GM06990 (cell line): ENCODE measurements at places on chromosomes 1 and 21.

GRCh38 chr1:240073097-240073496, 18.6 kb upstream of the FMN2 start:
- DNase-seq: no peak

GRCh38 chr1:57620605-57621004, 196.7 kb upstream of the DAB1 start:
- DNase-seq: no peak

GRCh38 chr1:9376886-9377333, 84.2 kb downstream of the SPSB1 start:
- DNase-seq: no peak

DNA sequence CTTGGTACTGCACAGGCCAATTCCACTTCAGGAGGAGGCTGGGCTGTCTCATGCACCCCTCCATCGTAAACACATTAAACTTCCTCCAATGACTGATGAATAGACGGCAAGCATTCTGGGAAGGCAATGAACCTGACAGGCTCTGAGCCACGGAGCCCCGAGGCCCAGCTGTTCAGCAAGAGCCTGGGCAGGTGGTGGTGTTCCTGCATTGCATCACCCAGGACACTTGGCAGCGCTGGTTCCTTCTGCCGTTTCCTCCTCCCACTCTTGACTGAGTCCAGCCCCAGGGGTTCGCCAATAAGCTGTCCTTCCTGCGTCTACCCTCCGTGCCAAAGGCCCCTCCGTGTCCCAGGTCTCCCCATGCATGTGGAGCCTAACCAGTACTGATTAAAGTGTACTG, 109.8 kb downstream of the JAK1 start:
- DNase-seq: no peak

DNA sequence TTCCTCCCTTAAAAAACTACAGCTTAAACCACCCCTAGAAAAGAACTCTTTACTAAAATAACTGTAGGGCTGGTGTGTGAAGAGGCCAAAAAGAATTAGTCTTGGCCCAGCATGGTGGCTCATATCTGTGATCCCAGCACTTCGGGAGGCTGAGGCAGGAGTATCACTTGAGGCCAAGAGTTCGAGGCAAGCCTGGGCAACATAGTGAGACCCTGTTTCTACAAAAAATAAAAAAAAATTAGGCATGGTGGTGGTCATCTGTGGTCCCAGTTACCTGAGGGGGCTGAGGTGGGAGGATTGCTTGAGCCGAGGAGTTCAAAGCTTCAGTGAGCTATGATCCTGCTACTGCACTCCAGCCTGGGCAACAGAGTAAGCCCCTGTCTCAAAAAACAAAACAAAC, 44.9 kb downstream of the BCAR3 start:
- no peak for DNase-seq

DNA sequence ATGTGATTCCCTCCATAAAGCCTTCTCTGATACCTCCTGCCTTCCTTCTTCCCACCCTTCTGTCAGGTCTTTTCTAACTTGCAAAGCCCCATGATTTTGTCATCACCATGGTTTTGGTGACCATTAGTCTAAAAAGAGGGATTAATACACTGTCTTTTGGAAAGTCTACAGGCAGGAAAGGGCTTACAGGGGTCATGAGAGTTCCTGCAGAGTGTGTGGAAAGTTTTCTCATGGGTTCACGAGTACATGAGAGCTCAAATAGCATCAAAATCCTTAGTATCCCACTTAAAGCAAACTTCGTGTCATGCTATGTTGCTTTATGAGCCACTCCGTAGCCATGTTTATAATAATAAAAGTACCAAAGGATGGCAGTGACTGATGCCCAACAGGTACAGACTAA, 86.6 kb upstream of the BMP8A start:
- DNase-seq: no peak

GRCh38 chr21:20591284-20591683, 406.9 kb upstream of the NCAM2 start:
- no peak for DNase-seq

GRCh38 chr1:165168467-165168866, 188.0 kb downstream of the LMX1A start:
- no peak for DNase-seq

GRCh38 chr1:20730690-20731056, 1.8 kb downstream of the SH2D5 start:
- no peak for DNase-seq

DNA sequence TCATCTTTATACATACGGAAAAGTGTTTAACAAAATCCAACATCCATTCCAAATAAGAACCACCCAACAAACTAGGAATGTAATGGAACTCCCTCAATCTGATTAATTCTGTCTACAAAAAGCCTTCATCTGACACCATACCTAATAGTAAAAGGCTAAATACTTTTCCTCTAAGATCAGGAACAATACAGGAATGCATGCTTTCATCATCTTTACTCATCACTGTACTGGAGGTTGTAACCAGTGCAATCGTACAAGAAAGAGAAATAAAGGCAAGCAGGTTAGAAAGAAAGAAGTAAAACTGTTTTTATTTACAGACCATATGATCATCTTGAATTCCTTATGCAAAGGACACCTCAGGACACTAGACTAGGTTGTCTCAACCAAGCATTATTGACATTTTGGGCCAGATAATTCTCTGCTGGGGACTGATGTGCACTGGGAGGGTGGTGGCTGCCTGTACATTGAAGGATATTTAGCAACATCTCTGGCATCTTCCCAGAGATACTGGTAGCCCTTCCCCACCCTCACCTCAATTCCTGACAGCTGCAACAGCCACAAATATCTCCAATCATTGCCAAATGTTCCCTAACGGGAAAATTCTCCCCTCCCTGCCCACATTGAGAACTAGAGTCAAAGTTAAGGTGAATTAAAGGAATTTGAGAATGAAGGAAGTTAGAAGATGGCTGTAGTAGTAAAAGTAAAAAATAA, 30.6 kb upstream of the INSL5 start:
- DNase-seq: no peak

GRCh38 chr21:39533545-39534380, 79.0 kb upstream of the B3GALT5 start:
- DNase-seq: no peak

DNA sequence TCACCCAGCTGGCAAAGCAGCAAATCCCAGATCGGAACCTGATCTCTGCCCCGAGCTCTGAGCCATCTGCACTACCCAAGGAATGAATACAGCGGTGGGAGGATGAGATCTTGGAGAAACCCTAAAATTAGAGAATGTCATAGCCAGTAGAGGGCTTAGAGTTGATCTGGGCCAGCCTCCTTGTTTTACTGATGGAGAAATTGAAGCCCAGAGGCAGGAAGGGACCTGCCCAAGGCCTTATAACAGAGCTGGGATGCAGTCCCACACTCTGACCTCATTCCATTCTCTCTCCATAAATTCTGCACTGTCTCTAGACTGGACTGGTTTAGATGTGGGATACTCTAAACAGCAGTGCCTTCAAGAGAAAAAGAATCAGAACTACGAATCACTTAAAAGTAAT, 4.8 kb upstream of the SFN start:
- DNase-seq: no peak

GRCh38 chr1:236997361-236997760, 6.9 kb downstream of the MT1HL1 start:
- DNase-seq: no peak

DNA sequence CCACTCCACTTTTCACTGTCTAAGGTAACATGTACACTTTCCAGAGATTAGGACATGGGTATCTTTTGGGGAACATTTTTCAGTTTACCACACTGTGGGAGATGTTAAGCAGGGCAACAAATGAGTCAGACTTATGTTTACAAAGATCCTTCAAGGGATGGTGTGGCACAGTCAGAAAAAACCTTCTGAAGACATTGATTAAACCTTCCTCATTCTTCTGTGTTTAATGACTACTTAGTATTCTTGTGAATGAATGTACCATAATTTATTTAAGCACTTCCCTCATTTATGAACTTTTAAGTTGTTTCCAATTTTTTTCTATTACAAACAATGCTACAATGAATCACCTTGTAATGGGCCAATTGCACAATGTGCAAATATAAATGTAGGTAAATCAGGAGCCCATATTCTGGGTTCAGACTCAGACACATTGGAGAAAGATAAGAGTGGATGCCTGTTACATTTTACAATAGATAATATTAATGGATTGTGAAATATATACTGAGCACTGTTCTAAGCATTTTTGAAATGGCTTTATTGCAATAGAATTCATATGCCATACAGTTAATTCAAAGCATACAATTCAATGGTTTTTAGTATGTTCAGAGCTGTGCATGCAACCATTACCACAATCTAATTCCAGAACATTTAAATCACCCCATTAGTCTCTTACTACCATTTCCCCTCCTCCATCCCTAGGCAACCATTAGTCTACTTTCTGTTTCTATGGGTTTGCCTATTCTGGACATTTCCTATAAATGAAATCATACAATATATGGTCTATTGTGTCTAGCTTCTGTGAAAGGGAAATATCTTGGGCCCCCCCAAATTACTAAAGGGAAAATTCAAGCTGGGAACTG, 1.9 kb upstream of the SFT2D2 start:
- no peak for DNase-seq

DNA sequence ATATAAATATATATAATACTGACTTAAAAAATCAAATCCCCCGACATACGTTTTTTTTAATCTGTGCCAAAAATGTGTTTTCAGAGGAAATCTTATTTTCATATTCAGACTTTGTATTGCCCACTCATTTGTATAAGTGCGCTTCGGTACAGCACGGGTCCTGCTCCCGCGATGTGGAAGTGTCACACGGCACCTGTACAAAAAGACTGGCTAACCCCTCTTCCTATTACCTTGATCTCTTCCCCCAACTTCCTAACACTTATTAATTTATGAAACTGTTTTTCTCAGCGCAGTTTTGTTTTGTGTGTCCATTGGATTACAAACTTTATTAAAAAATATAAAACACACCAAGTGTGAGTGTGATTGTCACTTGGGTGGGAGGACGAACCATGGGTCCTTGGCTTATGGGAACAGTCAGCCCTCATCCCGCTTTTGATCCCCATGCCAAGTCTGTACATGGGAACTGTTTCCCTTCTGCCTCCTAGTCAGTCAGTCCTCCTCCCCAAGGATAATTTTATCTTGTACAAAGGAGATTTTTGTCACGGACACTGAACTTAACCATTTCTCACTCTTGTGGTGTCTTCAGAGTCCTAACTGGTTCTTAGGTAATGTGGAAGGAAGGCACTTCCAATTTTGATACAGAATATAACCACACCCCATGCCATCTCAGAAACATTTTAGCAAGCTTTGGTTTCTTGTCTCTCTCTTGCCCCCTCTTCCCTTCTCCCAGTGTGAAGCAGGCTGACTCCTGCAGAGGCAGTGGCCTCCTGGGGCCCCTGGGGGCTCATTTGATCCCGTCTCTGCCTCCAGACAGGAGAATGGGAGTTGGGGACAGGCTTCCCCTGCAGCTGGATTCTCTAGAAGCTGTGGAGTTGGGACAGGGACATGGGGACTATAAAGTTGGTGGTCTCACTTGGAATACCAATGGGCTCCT, 35.5 kb downstream of the ZBTB17 start:
- DNase-seq: no peak

DNA sequence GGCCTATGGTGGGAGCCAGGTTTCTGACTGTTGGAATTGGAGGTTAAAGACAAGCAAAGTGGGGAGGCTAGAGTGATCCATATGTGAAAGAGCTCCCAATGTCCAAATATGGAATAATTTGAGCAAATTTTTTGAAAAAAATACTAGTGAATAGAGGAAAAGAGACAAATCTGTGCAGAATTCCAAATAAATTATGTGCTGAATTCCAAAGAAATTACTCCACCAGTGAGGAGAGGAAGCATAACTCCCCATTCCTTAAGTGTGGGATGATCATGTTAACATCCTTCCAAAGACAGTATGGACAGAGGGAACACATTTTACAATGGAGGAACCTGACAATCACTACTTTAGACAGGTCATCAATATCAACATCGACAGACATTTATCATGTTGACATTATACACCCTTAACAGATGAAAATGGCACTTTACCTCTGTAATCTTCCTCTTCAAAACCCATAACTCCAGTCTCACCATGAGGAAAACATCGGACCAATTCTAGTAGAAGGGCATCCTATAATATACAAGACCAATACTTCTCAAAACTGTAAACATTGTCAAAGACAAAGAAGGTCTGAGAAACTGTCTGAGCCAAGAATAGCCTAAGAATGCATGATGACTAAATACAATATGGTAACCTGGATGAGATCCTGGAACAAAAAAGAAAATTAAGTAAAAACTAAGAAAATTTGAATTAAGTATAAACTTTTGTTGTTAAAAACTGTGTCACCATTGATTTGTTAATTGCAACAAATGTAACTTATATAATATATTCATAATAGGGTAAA, 71.5 kb upstream of the RGS4 start:
- DNase-seq: no peak

- DNase-seq: no peak
These were observed 124.6 kb upstream of the IVNS1ABP start for GRCh38 chr1:185441605-185442004.

DNA sequence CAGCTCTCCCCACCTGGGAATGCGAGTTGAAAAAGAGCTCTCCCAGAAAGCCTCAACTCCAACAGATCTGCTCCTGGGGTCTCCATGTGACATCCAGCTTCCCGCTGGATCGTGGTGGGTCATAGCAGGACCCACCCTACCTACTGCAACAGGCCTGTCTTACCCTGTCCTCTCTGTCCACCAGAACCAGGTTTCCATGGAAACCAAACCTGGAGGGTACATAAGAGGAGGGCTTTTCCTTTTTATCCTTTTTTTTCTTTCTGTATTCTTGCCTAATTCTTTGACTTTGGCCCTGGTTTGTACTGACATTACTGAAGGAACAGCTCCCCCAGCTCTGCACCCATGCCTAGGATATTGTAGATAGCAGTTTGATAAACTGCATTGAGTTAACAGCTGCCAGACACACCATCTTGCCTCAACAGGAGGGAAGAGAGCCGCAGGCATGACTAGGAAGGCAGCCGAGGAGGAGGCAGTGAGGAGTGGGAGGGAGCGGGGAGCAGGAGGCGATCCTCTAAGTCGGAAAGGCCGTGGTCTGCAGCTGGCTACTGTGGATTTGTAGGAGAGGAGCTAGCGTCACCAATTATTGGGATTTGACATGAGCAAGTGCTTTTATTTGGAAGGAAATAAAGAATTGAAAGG, 9.7 kb upstream of the FMOD start:
- no peak for DNase-seq

DNA sequence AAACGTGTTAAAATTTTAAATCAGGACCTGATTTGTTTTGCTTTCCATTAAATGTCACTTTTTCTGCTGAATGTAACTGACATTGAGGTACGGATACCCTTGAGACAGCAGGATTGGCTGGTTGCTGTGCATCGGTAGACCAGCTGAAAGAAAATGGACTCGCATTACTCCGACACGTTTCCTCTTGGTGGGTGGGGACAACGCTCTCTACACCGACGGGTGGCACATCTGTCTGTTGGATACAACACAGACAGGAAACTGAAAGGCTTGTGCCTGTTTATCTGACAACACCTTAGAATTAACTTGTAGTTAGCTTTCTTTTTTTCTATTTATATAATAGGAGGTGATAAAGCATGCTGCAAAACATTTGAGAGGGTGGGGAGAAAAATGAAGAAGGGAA, 19.4 kb downstream of the PRPF38A start:
- no peak for DNase-seq

DNA sequence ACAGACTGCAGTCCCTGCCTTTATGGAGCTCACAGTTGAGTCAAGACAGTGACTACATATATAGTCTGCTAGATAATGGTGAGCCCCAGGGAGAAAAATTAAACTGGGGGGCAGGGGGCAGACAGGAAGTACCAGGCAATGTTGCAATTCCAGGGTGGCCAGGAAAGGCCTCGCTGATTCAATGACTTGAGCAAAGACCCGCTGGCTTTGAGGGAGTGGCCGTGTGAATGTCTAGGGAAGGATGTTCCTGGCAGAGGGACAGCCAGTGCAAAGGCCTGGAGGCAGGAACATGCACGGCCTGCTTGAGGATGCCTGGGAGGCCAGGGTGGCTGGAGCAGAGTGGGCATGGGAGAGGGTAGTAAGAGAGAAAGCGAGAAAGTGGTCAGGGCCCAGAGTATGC, 23.0 kb upstream of the EPHA8 start:
- no peak for DNase-seq
